ENCODE measurements at places on chromosomes 1 and 21. TPM values are rescaled to one million over a fixed set of nuclear protein-coding genes. Genes with fewer than 3 reads are reported as not detected.

NAXE gene
- total RNA-seq, result 74.0 TPM

GRCh38 chr1:233448109-233448689 lies 120.7 kb downstream of the MAP3K21 start:
- H3K4me3 ChIP-seq, result no peak overlapping the region
- H3K27me3 ChIP-seq, result no peaks in the 10 kb centered on the region
- no peaks in the 10 kb centered on the region for H3K4me1 ChIP-seq

- H3K27ac ChIP-seq, result no peak overlapping the region
- H3K36me3 ChIP-seq, result no peaks in the 10 kb centered on the region
- no peak overlapping the region for H3K4me3 ChIP-seq
Observed at GRCh38 chr1:217921126-217921904, 290.2 kb downstream of the SPATA17 start.

DNA sequence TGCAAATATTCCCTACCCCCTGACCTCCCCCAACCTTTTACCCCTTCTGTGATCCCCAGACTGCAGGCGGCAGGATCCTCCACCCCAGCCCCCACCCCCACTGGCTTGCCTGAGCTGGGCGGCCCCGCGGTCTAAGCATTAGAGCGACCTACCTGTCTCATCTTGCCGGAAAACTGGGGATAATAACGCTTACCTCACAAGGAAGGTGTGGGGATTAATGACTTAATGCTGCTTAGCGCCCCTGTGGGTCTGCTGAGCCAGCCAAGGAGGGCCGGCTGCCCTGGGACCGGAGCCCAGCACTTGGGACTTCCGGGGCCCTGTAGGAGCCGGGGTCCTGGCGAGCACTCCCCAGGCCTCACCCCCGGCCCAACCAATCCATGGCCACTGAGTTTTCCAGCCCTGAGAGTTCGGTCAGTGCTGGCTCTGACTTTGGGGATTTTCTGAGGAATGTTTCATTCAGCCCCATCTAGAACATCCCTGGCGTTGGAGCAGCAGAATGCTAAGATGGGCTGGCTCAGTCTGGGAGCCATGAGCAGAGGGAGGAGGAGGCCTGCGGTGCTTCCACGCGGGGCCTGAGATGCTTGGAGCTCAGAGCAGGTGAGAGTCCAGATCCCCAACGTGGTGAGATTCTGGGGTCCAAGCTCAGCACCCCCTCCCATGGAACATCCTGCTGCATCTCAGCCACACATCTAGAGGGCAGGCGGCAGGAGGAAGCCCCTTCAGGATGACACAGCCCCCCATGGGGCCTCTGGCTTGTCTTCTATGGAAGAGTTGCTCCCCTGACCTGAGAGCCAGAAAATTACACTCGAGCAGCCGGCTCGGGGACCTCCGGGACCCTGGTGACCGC lies 97.9 kb downstream of the RIPK4 start:
- H3K36me3 ChIP-seq, result no peaks in the 10 kb centered on the region
- peaks cover 2% of the 10 kb centered on the region for H3K27me3 ChIP-seq
- no peak overlapping the region for H3K27ac ChIP-seq
- DNase-seq, result no peak
- H3K4me3 ChIP-seq, result no peak overlapping the region

- H3K36me3 ChIP-seq, result no peaks in the 10 kb centered on the region
- H3K27ac ChIP-seq, result no peak overlapping the region
- H3K4me1 ChIP-seq, result no peaks in the 10 kb centered on the region
- H3K4me3 ChIP-seq, result no peak overlapping the region
- DNase-seq, result no peak
Observed at GRCh38 chr1:225851805-225852204, 30.4 kb downstream of the TMEM63A start.
